ENCODE measurements at places on chromosomes 3 and 15.

DNA sequence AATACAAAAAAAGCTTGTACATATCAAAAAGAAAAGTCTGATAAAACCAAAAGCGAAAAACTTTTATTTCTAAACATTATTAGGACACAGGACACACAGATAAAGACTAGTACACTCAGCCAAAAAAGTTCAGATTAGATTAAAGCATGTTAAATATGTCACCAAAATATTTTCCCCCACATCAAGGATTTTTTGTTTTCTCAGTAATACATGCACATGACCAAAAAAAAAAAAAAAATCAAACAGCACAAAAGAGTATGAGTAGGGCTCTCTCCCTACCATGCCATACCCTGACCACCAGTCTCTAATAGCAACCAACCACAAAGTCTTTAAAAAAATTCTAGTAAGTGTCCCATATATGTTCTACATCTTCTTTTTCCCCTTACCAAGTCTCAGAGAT is 77.4 kb downstream of the LRRFIP2 start:
- no peak for DNase-seq

DNA sequence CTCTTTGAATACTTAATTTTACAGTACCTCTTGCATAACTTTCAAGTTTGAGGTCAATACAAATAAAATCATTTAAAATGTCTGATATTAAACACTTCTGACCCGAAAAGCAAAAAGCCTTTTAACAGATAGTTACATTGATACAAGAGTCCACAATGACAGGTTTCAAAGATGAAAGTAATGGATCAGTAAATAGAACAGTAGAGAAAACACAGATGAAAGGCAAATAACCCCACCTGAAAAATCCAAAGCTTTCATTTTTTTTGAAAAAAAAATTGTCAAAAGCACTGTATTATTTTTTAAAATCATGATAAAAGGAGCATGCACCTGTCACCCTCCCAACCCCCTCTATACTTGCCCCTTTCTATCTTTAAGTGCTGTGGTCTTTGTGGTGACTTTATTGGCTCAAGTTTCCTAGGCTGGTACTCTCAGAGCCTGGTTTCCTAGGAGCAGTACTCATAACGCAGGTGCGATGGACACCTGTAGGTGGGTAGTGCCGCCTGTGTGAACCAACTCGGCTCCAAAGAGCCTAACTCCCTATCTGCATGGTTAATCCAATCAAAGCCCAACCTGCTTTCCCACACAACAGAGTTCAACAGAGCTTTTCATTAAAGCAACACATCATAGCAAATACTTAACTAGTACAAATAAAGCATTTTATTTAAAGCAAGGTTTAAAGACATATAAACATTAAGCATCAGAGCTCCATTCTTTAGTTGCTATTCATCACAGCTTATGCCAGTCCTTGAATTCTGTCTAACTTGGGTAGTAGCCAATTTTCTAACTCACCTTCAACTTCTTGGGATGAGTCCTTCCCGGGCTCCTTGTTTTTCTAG is 32.2 kb downstream of the LIPC start:
- no peak for DNase-seq

DNA sequence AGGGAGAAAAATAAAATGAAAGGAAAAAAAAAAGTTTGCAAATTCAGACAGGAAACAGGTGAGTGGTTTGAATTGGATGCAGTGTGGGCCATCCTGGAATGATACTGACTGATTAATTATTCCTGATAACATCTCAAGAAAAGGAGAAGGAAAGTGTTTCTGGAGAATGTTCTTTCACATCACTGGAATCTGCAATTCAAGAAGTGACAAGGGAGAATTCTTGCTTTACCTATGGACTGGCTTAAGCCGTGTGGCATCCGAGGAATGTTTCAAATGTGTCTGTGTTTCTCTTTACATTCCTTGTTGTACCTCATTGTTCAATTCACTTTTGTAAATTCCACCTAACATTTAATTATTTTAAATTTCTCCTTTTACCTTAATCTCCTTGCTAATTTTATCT is 465.0 kb downstream of the EPHB1 start:
- no peak for DNase-seq

- DNase-seq: no peak
These were observed 41.7 kb upstream of the C3orf80 start for GRCh38 chr3:160183345-160184076.

- DNase-seq: peak; percentile 45
These were observed 6.3 kb downstream of the PLCD1 start for GRCh38 chr3:38022896-38023709.

GRCh38 chr3:172120912-172121311 is 81.5 kb downstream of the FNDC3B start:
- DNase-seq: no peak

- no peak for DNase-seq
These were observed 58.9 kb downstream of the SFMBT1 start for GRCh38 chr3:52986938-52987337.

GRCh38 chr15:41502795-41503668 is 9.4 kb downstream of the ITPKA start:
- no peak for DNase-seq

All from CD4-positive, alpha-beta T cell treated with Interleukin-4 for 4 hours (primary cell).